ENCODE measurements at places on chromosomes 6 and 20.

- DNase-seq, result no peak
These were observed 477.3 kb downstream of the PREX1 start for GRCh38 chr20:48350313-48350988.

- no peak for DNase-seq
These were observed 643.8 kb downstream of the DHX35 start for GRCh38 chr20:39605908-39606307.

DNA sequence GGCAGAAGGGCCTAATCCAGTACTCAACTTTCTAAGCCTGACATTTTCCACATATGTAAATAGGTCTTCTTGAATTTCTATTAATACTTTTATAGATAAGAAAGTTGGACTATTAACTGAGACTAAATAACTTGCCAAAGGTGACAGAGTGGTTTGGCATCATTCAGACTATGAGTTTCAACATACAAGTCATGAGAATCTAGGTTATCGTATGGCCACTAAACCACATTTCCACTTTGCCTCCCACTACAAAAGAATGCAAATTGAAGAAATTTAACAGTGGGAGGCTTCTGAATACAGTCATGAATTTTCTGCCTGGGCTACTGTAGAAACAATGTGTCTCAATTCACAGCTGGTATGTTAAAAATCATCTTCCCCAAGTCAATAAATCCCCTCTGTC lies 531.0 kb upstream of the AGPAT4 start:
- DNase-seq, result peak; percentile 0

DNA sequence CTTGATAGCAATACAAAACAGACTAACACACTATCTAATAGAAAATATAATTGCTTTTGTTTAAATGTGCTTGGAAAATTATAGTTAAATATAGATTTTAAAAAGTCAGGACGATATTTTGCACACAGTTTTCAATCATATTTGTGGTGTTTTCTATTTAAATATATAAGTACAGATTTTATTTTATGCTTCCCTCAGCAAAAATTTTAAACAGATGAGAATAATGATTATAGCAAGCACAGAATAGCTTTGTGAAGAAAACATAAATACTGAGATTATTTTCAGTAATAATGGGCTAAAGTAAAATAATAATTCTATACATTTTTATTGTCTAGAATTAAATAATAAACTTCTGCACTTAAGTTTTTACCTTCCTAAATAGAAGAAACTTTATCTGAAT lies 809.4 kb downstream of the PHF3 start:
- DNase-seq, result no peak
